ENCODE measurements at places on chromosomes 3 and 15.
A peak's percentile ranks its signal among the peaks of the same experiment; 100 is the strongest.

GRCh38 chr15:101255615-101256241 lies 3.9 kb upstream of the CHSY1 start:
- DNase-seq: peak; percentile 96

DNA sequence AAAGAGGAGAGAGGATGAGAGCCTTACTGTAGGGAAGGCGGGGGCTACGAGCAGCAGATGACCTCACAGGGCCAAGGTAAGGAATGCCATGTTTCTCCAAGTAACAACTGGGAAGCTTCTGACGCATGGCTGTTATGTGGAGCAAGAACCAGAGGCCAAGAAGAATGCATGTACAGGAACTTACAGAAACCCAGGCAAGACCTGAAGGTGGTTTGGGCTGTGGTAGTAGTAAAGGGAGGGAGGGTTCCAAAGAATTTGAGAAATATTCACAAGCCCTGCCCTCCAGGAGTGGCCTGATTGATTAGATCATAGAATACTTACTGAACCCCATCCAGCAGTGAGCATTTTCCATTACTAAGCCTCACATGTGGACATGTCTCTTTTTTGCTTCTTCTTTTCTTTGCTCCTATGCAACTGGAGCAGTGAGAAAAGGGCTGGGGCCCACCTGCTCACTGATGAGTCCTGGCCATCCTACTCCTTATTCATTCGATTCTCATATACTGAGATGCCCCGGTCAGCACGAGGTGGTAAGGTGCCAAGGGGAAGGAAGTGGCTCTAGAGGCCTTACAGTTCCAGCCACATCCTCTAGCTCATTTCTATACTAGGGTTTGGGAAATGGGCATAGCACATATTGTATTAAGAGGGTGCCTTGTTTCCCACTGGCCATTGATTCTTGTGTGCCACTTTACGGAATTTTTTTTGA lies 8.3 kb upstream of the SLC12A8 start:
- DNase-seq: peak; percentile 10

DNA sequence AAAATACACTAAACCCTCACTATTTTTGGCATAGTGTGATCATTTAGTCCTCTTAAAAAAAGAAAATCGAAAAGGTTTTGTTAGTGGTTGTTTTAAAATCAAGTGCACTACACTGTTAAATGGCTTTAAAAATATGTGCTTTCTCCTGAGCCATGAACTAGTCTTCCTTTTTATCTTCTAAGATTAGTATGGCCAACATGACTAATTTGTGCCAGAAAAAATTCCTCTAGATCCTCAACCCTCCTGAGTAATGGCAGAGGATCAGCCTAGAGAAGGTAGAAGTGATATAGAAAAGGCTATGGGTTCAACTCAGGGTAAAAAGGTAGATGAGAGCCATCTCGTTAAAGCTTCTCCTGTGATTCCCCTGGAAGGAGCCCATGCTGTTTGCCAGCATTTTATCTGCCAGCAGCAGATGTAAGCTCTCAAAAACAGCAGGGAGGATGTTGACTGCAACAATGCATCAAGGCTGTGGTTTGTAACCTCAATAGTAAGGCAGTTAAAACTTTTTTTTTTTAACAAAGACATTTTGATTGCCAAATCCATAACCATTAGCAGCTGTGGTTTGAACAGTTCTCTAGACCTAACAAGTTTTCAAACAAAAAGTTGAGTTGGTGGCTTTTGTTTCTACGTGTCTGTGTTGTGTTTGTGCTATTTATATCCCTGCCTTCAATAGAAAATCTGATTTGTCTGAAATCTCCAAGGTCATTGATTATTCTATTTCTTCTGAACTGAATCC lies 30.2 kb upstream of the ZNF609 start:
- peak; percentile 94 for DNase-seq

DNA sequence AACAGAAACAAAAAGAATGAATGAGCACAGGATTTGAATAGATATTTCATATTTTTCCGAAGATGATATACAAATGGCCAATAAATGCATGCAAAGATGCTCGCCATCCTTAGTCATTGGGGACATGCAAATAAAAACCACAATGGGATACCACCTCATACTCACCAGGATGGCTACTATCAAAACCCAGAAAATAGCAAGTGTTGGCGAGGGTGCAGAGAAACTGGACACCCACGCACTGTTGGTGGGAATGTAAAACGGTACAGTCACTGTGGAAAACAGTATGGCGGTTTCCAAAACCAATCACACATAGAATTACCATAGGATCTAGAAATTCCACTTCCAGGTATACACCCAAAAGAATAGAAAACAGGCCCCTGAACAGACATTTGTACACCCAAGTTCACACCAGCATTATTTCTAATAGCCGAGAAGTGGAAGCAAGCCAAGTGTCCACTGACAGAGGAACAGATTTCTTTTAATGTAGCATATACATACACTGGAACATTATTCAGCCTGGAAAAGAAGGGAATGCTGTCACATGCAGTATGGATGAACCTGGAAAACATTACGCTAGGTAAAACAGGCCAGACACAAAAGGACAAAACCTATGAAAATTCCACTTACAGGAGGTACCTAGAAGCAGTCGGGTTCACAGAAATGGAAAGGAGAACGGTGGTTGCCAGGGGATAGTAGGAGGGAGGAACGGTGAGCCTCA lies 3.6 kb downstream of the RNF168 start:
- no peak for DNase-seq

DNA sequence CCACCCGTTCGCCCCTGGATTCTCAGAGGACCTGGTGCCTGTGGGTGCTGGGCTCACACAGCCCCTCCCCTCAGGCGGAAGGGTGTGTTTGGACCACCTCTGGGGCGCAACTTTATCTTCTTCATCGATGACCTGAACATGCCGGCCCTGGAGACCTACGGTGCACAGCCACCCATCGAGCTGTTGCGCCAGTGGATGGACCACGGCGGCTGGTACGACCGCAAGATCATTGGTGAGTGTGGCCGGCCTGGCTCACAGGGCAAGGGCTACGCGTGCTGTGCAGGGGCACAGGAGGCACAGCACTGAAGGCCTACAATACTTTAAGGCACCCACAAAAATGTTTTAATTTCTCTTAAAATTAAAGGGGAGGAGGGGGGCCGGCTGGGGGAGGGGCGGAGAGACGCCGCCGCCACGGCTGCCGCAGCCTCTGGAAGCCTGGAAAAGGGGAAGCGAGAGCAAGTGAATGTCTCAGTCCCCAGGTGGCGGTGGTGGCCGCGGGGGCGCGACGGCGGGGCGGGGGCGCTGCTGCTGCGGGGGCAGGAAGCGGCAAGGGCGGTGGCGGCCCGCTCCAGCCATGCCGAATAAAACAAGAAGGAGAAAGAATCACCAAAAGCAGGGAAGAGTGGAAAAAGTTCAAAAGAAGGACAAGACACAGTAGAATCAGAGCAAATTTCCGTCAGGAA lies 56.8 kb downstream of the DNAH1 start:
- DNase-seq: peak; percentile 57

GRCh38 chr15:100810831-100811230 lies 68.8 kb upstream of the ALDH1A3 start:
- no peak for DNase-seq

DNA sequence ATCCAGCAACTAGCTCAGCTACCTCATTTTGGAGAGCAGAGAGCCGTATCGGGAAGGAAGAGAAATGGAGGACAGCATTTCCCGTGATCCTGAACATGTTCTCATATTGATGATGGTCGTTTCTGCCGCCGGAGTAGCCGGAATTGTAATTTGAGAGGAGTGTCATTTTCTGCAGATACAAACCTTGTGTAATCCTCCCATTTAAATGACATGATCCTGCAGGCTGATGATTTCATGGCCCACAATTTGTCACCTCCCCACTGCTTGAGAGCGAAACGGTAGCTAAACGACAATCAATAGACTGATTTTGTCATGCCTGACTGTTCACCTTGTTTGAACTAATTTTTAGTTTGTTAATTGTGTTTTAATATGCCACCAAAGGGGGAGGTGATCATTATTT lies 126.5 kb upstream of the CNTN6 start:
- DNase-seq: no peak

GRCh38 chr15:83745771-83746170 lies 91.8 kb downstream of the ADAMTSL3 start:
- DNase-seq: no peak

DNA sequence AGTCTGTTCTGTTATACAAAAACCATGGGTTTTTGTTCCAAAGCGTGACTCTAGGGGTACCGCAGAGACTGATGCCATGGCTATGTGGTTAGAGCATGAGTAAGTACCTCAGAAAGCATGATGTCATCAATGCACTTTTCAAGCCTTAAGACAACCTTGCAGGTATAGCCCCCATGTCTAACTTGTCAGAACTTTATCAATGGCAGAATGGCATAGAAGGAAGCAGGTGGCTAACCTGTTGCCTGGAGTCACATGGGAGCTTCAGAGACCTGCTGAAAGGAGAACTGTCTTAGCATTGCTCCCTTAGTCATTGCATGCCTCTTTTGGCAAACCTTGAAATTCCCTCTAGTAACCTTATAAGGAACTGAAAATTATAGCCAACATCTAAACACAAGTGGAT lies 52.5 kb downstream of the EOMES start:
- DNase-seq: no peak

GRCh38 chr3:98846101-98846500 lies 55.4 kb downstream of the DCBLD2 start:
- DNase-seq: no peak

- DNase-seq: no peak
Observed at GRCh38 chr3:127824151-127824825, 2.0 kb upstream of the MGLL start.

- no peak for DNase-seq
Observed at GRCh38 chr3:194262925-194263305, 88.2 kb downstream of the CPN2 start.

DNA sequence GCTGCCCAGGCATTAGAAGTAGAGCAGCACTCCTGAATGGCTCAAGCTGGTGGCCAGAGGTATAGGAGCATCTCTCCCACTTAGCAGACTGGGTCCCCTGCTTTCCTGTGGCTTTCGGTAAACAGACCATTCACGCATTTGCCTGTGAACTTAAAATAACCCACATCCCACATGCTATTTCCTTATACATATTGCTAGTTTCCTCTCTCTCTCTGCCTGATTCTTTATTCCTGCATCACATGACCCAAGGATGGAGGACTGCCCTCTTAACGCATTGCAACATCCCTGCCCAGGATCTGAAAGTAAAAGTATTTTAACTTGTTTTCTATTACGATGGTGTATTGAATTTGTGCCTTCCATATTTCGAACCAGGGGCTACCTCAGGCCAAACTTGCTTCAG lies 43.4 kb upstream of the NLGN1 start:
- DNase-seq: no peak

GRCh38 chr3:157857440-157857839 lies 248.8 kb downstream of the SHOX2 start:
- no peak for DNase-seq

- no peak for DNase-seq
Observed at GRCh38 chr3:110869736-110870135, 201.9 kb upstream of the NECTIN3 start.

GRCh38 chr15:29590701-29591100 lies 231.6 kb downstream of the TJP1 start:
- DNase-seq: no peak

DNA sequence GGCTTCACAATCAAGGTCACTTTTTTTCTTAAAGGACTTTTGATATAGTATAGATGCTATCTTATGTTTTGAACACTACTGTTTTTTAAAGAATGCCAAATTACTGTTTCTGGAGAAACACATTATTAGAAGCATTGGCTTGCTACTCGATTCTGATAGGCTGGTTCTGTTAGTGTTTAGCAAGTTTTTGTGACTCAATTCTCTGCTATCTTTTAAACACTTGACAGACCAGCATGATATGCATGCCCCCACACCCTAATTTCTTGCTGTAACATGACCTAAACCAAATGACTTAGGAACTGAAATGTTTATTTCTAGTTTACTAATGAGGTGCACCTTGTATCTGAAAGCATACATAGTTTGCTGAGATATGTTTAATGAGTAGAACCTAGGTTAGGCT lies 5.5 kb upstream of the IL20RB start:
- no peak for DNase-seq

DNA sequence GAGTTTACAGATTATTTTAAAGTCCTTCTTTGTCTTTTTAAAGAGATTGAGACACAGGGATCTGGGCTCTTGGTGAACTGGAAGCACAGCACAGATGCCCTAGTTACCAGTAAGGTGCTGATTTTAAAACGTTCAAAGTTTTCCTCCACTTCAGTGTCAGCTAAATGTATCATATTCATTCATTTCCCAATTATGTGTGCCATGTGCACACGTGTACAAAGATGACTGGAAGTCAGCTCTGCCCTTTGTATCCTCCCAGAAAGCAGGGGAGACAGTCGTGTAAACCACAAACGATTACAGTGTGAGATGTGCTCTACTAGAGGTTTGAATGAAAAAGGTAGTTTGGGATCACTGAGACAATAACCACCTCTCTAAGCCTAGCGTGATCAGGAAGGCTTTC lies 730 bp downstream of the ZKSCAN7 start:
- DNase-seq: peak; percentile 5

- DNase-seq: no peak
Observed at GRCh38 chr3:77530870-77531269, 491.0 kb downstream of the ROBO2 start.

GRCh38 chr3:63450634-63451363 lies 172.7 kb downstream of the SYNPR start:
- DNase-seq: no peak

GRCh38 chr3:117719316-117719926 lies 1009.8 kb downstream of the TUSC7 start:
- peak; percentile 49 for DNase-seq

- DNase-seq: peak; percentile 39
Observed at GRCh38 chr15:75008629-75009326, 13.4 kb downstream of the SCAMP5 start.

DNA sequence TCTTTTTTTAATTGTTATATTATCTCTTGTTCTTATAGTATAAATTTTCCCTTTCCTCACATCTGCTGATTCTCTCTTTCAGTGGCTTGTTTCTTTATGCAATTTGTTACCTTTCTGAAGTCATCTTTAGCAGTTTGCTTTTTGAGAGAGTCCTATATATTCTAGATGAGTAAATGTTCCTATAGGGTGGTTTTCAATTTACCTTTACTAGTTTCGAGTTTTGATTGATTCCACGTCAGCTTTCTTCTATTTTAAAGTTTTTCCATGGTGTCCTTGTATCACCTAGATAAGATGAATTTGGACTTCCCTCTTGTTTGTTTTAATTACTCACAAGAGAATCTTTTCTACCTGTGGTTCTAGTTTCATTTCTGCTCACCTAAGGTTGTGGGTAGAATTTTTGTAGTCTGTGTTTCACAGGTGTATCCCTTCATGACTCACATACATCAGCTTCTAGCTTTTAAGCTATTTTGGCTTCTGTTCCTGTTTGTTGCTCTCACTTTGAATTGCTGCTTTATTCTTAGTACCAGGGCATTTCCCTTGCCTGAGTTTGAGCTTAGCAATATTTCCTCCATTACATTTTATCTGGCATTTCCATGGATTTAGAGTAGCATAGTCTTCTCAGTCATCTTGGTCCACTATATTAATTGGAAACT lies 6.4 kb downstream of the TEX9 start:
- DNase-seq: no peak

DNA sequence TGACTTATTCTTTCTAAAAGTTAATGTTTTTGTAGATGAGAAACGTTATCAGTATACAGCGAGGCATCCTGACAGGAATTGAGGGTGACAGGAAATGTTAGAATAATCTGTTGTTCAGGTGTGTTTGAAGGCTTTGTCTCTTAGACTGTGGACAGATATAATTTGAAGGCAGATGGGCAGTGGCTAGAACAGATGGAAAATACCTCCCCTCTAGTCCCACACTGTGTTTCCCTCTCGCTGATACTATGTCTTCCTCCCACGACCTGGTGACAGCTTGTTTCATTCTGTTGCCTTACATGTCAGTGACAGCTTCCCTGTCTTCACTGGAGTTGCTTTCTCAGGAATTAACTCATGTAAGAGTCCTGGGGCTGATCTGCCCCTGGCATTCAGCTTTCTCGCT lies 125.3 kb downstream of the MYRIP start:
- no peak for DNase-seq

Data from hematopoietic multipotent progenitor cell treated with erythropoietin and hydrocortisone succinate and interleukin-3 and kit ligand, for 6 days (in vitro differentiated cells).